ENCODE measurements at places on chromosomes 6 and 20.

- DNase-seq, result no peak
Observed at GRCh38 chr6:29745855-29746449, 22.7 kb downstream of the HLA-F start.

- DNase-seq, result no peak
Observed at GRCh38 chr20:11235058-11235457, 561.3 kb upstream of the JAG1 start.

DNA sequence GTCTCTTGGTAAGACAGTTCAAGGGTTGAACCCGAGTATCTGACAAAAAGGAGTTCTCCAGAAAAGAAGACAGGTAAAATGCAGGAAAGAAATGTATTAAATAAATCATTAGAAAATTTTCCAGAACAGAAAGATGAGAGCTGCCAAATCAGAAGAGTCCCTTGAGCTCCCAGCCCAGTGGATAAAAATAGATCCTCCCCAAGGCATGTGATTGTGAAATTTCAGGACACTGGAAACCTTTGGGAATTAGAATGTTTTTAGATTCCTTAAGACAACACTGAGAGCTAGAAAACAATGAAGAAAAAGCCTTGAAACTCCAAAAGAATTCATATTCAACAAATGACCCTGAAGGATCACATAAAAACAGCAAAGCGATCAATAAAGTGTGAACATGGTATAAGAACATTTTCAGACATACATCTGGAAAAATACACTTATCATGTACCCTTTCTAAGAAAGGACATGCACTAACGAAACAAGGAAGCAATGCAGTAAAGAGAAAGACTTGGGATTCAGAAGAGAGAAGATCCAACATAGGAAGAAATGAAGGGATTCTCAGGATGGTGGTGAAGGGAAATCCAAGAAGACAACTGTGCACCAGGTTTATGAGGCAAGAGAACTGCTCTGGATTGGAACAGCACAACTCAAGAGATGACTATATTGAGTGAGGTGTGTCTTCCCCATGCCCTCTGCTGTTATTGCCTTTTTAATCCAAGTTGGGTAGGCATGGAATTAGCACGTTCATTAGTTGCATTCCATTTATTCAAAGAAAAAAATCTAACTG is 390.4 kb downstream of the SYNE1 start:
- no peak for DNase-seq

DNA sequence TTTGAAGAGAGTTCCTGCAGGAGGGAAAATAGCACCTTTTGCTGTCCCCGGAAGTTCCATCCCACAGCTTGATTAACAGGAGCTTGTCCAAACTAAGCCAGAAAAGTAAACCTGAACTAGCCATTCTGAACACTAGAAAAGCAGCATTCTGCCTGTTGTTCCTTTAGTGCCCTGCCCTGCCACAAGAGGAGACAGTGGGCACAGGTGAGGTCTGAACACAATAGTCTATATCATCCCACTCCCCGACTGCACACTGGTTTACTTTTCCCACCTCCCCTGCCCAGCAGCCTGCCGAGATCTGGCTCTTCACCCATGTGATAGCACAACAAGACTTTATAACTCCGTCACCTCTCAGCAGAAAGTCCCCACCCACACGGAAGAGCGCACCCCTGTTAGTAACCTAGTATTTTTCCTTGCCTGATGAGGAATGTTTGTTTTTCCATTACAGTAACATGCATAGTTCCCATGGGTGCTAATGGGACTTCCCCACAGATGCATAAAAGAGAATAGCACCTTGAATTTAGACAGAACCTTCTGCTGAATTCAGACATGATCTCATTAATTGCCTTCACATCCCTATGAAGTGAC is 59.7 kb downstream of the TFAP2A start:
- DNase-seq, result no peak

- no peak for DNase-seq
Observed at GRCh38 chr6:151524059-151524458, 30.2 kb downstream of the CCDC170 start.

DNA sequence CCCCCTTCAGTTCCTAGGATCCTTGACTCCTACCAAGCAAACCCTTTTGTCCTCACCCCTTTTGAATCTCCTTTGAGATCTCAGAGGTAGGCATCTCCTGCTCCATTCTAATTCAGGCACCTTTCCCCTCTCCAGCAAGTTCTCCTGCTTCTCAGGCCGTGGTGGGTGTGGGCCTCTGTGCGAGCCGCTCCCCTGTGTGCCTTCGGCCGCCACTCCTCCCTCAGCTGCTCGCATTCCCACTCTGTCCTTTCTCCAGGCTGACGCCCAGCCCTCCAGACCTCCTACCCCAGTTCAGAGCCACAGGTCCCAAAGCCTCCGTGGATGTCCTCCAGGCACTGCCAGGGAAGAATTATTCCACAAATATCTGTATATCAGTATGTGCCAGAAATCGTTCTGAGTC is 19.7 kb upstream of the RPS6KA2 start:
- no peak for DNase-seq

DNA sequence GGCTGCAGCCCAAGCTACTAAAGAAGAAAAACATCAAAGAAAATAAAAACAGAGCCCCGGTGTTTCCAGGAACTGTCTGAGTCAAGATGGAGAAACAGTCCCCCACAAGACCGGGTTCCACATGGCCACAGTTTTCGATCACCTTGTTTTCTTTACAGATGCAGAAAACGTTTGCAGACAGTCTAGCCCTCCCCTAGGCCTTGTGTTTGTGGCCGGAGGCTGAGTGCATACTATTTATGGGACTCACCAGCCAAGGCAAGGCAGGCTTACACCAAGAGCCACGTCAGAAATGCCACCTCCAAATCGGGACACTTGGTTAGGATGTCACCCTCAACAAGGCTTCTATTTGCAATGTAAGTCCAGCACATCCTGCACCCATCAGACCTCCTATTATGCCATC is 97.3 kb downstream of the BMP7 start:
- DNase-seq, result no peak

GRCh38 chr6:444653-445275 is 53.2 kb downstream of the IRF4 start:
- no peak for DNase-seq

- DNase-seq, result no peak
Observed at GRCh38 chr6:5736016-5736738, 270.5 kb downstream of the NRN1 start.

GRCh38 chr6:149176971-149177667 is 140.4 kb upstream of the TAB2 start:
- DNase-seq, result peak; percentile 10

GRCh38 chr6:109454496-109455436 is 806 bp downstream of the MICAL1 start:
- peak; percentile 31 for DNase-seq

- no peak for DNase-seq
Observed at GRCh38 chr6:14053811-14054210, 63.8 kb upstream of the CD83 start.

DNA sequence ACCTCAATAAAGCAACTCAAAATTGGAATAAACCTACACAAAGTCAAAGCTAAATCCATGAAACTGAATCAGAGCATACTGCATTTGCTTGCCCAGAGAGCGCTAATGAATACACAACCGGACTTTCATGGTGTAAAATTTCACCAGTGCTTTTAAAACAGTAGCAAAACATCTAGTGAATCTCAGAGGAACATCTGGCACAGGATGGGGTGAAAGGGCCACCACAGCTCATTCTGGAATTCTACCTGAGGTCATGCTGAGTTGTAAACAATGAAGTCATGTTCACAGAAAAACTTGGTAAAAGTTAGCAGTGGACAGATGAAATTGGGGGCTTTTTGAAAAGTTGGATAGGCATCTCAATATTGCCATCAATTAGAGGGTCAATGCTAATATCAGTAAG is 125.6 kb upstream of the STXBP5 start:
- DNase-seq, result no peak

DNA sequence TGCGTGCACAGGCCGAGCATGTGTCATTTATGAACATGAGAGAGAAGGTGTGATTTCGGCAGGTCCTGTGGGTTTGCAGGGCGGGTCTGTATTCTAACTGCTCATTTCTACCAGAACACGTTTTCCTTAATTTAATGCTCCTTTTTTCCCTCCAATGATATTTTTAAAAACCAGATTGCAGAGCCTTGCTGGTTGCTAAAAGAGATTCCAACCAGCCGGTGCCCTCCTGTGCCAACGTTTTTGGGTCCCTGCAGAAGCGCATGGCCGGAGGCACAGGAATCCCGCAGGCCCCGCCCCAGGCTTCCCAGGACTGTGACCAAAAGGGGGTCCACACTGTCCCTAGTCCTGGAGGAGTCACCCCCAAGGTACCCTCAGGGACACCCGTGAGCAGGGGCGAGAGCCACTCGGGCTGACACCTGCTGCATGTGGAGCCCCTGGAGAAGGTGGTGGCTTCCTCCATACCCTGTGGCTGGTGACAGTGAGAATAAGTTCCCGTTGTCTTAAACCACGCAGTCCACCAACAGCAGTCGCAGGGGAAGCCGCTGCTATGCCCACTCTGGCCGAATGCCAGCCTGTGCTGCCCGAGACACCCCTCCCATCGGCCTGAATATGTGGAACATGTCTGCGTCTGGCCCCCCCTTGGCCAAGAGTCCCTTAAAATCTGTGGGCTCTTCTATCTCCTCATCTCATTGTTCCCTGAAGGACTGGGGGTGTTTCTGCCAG is 15.7 kb upstream of the NTSR1 start:
- DNase-seq, result no peak

- no peak for DNase-seq
Observed at GRCh38 chr6:79776076-79776475, 144.9 kb downstream of the SH3BGRL2 start.

- DNase-seq, result no peak
Observed at GRCh38 chr6:80435457-80435856, 329.0 kb downstream of the BCKDHB start.

GRCh38 chr6:159831373-159831679 is 31.2 kb downstream of the PNLDC1 start:
- DNase-seq, result peak; percentile 85

- no peak for DNase-seq
Observed at GRCh38 chr20:22752324-22752723, 168.0 kb upstream of the FOXA2 start.

DNA sequence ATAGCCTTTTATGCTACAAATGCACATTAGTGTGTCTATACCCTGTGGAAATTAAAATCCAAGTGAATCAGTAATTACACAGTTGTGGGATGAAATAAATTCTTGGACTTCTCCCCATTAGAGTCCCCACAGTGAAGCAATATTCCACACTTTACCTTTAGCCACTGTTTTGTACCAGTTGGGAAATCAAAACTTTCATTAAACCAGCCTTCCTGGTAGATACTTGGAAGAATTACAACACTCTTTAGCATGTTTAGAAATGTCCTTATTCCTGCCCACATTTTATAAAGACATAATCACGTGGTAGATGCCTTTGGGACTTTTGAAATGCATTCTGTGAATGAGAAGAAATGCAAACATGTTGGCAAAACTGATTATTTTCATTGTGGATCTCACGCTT is 49.0 kb upstream of the ANKEF1 start:
- DNase-seq, result no peak

- DNase-seq, result no peak
Observed at GRCh38 chr6:17839513-17840223, 132.9 kb upstream of the NUP153 start.

- no peak for DNase-seq
Observed at GRCh38 chr6:14178083-14178445, 60.5 kb downstream of the CD83 start.

GRCh38 chr20:59258221-59258621 is 42.2 kb upstream of the EDN3 start:
- DNase-seq, result no peak

DNA sequence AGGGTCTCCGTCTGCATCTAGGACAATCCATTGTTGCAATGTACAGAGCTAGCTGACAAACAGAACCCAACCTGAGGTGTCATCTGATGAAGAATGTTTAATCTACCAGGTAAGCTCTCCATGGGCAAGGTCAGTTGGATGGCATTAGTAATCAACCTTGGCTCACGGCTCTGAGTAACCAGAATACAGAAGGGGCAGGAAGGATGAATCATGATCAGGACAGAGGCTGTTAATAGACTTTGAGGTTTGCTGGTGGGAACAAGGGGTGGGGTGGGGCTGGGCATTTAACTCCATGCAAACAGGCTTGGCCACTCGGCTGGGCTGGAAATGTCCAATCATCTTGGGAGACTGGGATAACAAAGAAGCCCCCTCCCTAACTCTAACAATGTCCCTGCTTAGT is 77.1 kb upstream of the MRPS10 start:
- no peak for DNase-seq

DNA sequence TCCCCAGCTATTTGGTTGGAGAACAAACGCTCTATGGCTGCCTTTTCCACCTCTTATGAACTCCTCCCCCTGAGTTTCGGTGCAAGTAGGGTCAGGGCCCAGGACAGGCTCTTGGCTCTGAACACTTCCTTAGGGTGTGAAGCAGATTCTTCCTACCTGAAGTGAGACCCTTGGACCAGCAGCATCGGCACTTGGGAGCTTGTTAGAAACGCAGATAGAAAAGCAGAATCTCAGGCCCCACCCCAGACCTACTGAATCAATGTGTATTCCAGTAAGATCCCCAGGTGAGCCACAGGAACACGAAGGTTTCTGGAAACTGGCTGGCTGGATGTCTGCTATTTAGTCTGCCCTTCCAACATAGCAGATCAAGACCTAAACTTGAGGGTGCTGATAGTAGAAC is 3.2 kb downstream of the FAM50B start:
- no peak for DNase-seq

GRCh38 chr20:56516631-56517030 is 7.9 kb upstream of the FAM209A start:
- DNase-seq, result no peak

- no peak for DNase-seq
Observed at GRCh38 chr20:36308986-36309385, 2.8 kb downstream of the DLGAP4 start.

- no peak for DNase-seq
Observed at GRCh38 chr6:7914991-7915789, 4.6 kb upstream of the TXNDC5 start.

DNA sequence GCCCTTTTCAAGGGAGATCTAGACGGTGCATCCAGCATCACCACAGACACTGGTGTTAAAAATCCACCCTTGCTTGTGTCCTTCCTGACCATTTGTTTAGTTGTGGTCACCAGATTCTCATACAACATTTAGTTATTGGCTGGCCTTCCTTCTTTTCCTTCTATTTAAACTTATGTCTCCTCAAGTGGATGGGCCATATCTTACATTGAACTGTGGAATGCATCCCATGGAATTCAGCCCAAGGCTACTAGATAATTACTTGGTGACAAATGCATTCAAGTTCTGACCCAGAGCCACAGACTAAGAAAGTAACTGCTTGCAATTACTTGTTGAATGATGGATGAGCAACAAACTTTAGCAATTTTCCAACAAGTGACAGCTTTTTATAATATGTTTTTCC is 198.9 kb upstream of the SSTR4 start:
- DNase-seq, result no peak

- no peak for DNase-seq
Observed at GRCh38 chr6:52489881-52490280, 69.7 kb downstream of the EFHC1 start.

GRCh38 chr20:57517904-57518303 is 7.0 kb downstream of the CTCFL start:
- DNase-seq, result no peak

- DNase-seq, result peak; percentile 58
Observed at GRCh38 chr6:159969921-159970320, 1.0 kb downstream of the IGF2R start.

- no peak for DNase-seq
Observed at GRCh38 chr20:55761100-55761499, 244.2 kb downstream of the CBLN4 start.
